Thoracic aorta (tissue), 2 donors: ENCODE measurements at places on chromosomes 6 and 20.

DNA sequence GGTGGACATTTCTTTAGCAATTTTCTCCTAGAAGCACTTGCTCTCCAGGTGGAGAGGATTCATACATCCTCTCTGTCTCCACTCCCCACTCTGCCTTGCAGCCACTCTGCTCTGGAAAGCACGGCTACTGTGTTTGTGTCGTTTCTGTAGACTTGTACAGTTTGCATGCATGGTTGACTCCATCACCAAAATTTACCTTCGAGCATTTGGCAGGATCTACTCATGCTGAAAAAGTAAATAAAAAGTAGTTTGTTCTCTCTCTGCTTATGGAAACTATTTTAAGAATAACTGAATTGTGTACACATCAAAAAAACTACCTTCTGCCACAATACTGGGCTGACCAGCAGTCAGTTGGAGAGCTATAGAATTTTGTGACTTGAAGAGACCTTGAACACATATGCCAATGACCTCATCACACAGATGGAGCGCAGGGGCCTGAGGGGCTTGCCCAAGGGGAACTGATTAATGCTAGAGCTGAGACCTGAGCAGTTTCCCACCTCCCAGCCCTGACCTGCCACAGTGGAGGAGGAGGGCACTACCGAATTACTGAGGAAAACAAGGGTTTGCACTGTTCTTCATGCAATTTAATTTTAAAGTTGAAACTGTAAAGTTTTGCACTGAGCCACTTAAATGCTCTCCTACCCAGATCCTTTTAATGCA lies 33.7 kb upstream of the FOXQ1 start:
- DNase-seq: no peak

GRCh38 chr6:30990422-30991086 lies 7.0 kb downstream of the MUC21 start:
- no peak for DNase-seq

DNA sequence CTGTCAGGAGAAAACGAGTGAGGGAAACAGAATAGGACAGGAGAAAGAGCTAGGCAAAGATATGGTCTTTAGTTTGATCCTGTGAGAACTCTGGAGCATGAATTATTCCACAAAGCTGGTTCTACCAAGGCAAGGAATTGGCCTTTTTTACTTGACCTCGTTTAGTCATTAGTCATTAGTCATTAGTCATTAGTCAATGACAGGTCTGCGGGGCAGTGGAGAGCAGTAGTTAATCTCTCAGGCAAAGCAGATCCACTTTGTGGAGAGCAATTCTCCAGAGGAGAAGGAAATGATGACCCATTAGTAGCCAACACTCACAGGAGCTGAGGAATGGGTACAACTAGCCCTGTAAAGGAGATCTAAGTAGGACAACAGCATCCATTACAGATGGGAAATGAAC lies 22.0 kb upstream of the ABCC10 start:
- DNase-seq: no peak

DNA sequence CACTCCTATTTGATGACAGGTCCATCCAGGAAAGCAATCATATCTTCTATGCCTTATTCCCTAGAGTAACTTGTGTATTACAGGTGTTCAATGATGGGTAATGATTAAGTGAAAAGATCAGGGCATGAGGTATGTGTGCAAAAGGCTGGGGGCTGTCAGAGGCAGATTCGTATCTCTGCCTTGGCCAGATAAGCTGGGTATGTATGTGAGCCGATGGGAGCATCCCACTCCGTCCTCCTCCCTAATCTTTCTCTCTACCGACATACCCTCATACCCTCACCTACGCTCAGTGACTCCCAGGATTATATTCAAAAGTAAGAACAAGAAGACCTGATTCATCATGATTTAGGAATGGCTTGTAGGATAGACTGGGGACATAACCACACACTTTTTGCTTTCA lies 238.7 kb downstream of the PLCB1 start:
- no peak for DNase-seq

- DNase-seq: no peak
Measured at GRCh38 chr20:25280051-25280573, 32.2 kb downstream of the PYGB start.

GRCh38 chr6:62236784-62237183 lies 49.2 kb downstream of the KHDRBS2 start:
- DNase-seq: no peak

- no peak for DNase-seq
Measured at GRCh38 chr6:33993091-33993490, 152.8 kb downstream of the GRM4 start.

DNA sequence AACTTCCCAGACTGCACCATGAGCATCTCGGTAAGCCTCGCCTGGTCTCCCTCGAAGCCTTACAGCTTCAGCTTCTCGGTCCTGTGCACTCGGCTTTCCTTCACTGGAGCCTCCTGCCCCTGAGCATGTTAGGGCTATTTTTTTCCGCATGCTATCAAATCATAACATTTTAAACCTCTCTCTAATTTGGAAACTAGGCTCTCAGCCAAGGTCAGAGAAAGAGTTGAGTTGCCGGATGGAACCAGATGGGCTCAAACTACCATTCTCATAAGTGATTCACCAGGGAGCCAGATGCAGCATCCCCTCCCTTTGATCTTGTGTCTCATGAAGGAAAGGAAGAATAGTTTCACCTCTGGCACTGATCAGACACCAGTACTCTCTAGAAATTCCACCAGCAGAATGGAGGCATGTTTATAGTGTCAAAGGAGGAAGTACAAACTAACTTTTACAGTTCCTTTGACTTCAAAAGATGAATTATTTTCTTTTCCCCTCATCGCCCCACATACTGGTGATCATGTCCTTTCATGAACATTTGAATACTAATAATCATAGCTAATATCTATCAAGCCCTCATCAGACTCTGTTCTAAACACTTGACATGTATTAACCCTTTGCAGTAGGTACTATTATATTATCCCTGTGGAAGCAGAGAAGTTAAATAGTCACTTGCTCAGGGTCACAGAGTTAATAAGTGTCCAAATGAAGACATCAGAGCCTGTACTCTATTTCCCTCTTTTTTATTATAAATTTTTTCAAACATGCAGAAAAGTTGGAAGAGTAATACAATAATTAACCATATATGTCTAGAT lies 46.7 kb downstream of the MAP1LC3A start:
- no peak for DNase-seq

- no peak for DNase-seq
Measured at GRCh38 chr20:13915284-13915683, 75.1 kb downstream of the SEL1L2 start.

DNA sequence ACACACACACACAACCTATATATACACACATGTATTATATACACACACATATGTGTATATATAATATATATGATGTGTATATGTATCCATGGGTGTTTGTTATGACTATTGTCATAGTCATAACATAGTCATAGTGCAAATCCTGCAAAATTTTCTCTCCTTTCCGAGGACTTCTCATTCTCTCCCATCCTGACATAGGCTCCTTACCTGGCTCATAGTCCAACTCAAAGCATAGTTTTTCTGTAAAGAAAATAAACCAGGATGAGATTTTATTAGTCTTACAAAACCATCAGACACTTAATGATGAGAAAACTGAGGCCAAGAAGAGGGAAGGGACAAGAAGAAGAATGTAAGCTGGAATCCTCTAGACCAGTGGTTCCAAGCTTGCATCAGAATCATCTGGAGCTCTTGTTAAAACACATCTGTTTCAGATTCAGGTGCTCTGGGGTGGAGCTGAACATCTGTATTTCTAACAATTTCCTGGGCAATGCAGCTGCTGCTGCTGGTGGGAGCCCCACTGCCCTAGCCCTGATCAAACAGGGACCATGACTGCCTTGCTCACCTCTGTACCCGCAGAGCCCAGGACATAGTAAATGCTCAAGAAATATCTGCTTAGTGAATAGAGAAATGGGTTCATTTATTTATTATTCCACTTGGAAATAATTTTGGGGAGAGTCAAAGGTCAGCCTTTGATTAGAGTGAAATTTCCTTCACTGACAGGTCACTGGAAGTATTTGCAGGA lies 5.3 kb downstream of the TRIM10 start:
- no peak for DNase-seq

- DNase-seq: no peak
Measured at GRCh38 chr6:34181908-34182307, 36.0 kb upstream of the GRM4 start.

DNA sequence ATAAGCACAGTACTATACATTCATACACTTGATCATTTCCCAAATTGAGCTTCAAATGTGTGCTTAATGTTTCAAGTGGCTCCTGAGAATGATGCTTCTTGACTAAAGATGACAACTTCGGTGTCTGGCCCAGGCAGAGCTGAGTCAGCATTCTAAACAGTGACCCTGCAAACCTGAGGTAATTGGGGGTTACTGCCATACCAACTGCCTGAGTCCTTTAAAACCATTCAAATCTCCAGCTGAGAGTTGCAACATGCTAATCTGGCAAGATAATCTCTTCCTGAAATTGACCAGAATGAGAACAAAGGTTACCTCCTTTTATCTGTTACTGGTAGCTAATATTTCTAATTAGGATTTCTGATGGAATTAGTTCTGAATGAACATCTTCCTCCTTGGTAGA lies 8.2 kb downstream of the BACH2 start:
- DNase-seq: no peak
